Stimulated activated CD4-positive, alpha-beta T cell treated with anti-CD3 and anti-CD28 coated beads, Interleukin-4, amount 100 ng/mL, for 48 hours (primary cell): ENCODE measurements at places on chromosomes 12 and 14.

- no peak for DNase-seq
These were observed 927.1 kb downstream of the VRK1 start for GRCh38 chr14:97724265-97724731.

DNA sequence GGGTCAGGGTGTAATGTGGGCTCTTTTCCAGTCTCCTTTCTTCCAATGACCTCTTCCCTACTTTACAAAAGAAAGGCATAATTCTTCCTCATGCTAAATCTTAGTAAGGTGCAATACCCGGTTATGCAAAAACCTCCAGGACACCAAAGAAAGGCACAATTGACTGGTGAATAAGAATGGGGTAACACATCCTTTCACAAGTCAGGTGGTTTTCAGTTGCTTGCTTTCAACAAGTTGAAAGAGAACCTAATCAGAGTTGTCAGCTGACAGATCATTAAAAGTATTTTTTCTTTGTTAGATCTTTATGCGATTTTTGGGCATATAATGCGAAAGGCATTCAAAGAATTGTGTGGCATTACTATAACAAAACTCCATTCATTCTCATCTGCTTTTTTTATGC lies 1.3 kb upstream of the AEBP2 start:
- DNase-seq, result no peak

DNA sequence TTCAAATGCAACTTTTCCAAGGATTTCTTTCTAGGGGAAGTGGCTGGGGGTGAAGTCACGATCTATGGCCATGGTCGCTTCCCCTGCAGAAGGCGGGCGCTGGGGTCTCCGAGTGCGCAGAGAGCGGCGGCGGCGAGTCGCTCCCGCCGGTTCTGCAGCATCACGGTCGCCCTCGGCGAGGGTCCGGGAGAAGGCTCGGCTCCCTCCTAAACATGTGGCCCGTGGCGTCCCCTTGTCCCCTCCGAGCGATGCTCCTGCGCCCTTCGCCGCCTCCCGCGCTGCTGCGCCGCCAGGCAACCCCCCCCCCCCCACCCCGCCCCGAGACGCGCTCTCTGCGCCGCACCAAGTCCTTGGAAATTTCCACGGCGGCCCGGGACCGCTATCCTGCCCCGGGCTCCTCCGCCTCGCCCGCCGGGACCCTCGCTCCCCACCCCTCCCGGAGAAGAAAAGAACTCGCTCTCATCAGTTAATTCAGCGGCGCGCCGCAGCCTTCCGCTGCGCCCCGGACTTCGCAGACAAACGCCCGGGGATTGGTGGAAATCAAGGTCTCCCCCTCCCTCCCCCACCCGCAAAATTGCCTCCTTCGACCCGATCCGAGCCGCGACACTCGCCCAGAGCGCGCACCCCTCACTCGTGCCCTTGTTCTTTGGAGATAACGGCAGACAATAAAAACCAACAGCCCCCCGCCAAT lies at the start of gene ST8SIA1:
TSS of gene ST8SIA1 (minus strand) at position 298 of the 691 bp plus-strand sequence. CDS start 475 bp downstream, outside the sequence.
- peak; percentile 40 for DNase-seq

DNA sequence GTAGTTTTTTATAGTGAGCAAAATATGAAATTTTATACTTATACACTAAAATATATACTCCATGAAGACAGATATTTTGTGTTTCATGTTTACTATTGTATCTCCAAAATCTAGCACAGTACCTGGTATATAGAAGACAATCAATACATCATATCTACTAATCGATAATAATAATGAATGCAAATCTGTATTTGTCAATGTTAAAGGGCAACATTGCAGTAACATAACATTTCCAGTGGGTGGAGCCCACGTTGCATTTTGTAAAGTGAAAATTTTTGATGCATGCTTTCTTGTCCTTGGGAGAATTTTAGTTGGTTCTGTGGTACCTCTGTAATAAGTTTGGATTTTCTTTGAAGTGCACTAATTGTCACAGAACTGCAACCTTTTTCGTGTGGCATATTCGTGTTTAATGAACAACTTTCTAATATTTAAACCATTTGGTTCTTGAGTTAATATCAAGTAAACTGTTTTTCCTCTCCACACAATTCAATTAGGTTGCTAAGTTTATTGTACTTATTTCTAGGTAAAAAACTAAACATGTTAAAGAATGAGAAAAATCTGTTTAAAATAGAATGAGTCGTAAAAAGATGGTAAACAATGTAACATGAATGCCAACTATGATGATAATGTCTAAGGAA lies 47.4 kb downstream of the AVPR1A start:
- no peak for DNase-seq

DNA sequence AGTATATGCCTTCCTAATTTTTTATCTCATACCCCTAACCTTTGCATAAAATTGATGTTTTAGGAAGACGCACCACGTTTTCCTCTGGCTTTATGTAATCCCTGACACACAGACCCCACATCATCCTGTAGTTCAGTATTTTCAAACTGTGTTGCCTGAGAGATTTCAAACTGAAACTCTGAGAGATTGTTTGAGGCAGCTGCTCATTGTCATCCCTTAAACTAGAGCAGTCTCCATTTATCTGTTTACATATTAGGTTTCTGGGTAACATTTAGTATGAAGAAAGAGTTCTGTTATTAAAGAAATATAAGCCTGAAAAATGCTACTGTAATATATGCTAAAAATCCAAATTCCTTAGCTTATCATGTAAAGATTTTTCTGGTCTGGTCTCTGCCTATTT lies 24.3 kb downstream of the MNAT1 start:
- no peak for DNase-seq

DNA sequence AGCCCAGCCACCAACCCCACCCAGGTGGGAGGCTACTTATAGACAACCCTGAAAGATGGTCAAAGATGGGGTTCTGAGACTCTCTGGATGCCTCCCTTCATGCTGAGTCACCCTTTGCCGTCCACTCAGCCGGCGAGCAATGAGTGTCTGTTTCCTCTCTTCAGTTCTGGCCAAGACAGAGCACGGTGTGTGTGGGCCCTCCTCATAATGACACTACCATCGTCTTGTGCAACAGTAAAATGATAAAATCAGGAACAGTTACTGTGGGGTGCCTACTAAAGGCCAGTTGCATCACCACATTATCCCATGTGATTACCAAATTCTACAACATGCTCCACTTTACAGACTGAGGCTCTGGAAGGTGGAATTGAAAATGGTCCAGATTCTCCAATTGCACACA lies 7.0 kb upstream of the BDKRB1 start:
- no peak for DNase-seq

DNA sequence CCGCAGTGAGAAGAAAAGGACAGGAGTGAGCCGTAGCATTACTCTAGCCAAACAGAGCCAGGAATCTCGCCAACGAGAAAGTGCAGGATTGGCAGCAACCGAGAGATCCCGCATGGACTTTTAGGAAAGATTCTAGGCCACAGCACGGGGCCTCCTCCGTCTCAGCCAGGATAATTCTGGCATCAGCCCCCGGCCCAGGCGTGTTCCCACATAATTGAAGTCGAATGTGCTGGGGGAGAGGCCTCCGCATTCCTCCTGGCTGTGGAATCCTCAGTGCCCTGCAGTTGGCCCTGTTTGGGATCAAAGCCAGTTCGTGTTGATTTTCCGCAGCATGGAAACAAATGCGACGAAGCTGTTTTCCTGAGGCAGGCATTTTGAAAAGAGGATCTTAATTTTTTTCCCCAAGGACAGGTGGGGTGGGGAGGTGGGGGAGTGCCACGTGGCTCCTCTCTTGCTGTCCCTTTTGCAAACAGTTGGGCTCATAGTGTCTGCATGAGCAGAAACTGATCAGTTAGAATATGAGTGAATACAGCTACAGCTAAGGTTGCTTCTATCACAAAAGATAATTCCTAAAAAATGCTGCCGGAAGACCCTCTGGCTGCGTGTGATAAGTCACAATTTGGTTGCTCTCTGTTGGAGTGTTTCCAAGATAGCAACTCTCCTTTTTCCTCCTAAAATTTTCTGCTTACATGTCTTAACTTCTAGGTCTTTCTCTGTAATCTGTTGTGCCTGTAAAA lies 37.3 kb upstream of the ATXN2 start:
- DNase-seq, result no peak

DNA sequence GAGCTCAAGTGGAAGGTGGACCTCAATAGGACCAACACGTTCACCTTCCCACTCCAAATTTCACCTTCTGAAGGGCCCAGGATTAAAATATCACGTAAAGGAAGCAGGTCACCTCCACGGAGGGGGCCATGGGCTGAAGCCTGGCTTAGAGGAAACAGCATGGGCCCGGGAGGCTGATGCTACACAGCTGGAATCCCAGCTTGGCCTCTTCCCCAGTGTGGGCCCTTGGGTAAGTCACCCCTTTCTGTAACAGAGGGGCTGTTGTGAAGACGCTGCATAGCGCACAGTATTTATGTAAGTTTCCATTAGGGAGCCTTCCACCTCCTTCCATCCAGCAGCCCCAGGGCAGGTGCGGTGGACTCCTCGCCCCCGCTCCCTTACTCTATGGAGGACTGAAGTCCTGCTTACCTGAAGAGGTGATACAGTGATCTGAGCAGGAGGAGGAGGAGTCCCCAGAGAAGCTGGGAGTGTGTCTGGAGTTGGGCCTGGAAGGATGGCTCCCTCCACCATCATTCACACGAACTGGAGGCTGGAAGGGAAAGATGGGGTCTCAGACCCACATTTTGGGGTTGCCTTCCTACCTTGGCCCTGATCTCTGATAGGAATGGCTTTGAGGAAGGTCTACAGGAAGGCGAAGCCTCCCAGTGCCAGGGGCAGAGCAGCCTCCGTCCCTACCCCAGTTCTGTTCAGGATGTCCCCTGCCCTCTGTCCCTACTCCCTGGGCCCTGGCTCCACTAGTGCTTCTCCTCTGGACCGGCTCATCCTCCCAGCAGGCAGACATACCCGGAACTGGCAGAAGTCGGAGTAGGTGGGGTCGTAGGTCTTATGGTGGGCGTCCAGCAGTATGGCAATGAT lies 37.2 kb upstream of the HDAC7 start:
- DNase-seq, result no peak

DNA sequence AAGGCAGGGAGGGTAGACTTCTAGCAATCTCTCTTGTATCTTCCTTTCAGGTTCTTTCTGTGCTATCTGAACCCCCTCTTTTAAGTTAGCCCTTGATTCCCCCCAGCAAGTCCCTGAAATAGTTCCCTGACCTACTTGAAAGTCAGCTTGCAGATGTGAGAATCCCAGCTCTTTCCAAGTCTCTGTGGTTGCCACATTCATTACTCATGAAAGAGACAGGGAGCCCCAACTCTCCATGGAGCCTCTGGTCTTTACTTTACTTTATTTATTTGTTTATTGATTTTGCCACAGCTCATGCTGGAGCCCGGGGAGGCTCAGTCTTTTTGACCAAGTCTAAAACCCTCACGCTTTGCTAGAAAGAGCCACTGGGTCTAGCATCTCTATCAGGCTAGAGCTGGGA lies 193.6 kb upstream of the FAR2 start:
- DNase-seq, result no peak

DNA sequence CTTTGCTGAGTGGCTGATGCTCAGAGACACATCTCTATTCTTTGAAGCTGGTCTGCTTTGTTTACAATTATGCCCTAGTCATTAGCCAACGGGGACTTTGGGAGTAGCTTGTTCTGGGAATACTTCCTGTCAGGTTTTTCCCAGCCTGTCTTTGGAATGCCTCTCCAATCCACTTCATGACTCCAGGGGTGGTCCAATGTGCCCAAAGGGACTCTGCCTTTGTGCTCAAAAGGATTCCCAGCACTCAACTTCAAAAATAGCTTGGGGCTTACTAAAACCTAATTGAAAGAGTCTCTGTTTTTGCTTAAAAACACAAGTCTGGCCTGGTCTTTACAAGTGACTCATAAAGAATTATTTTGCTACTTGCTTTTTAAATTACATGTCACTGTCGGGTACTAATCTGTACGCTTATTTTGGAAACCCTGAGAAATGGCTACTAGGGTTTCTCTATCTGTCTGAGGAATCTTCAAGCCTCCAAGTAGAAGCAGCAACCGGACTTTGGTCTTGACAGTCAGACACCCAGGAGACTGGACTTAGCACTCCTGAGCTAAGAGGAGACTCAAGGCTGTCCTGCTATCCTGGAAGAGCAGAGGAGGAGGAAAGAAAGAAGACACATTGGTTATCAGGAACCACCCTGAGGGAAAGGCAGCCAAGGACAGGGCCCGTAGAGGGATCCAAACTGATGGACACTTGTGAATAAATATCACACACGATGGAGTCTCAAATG lies 20.7 kb downstream of the PHLDA1 start:
- no peak for DNase-seq

DNA sequence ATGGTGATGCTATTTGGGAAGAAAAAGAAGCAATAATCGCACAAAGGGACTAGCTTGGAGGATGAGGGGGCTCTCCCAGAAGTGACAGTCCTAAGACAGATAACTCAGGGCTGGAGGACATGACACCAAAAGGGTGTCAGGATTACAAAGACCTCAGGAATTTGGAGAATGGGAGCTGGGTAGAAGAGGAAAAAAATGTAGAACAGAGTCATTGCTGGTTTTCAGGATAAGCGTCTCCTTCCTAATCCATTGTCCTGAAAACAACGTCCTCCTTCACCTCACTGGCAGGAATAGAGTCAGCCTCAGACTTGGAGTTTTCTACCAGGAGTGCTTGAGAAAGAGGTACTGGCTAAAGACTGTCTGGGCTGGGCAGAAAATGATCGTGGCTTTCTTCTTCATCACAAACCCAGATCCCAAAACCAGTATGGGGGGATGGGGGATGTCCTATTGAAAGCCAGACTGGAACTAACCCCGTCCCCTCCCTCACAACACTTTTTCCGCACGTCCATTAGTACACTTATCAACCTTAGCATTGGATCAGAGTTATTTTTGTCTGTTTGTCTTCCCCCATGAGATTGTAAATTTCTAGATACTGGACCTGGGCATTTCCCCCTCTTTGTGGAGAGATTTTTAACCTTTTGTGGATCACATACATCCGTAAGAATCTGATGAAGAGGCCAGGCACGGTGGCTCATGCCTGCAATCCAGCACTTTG lies 14.3 kb downstream of the B4GALNT3 start:
- no peak for DNase-seq

- no peak for DNase-seq
These were observed 137.0 kb downstream of the CRADD start for GRCh38 chr12:93813972-93814821.

- no peak for DNase-seq
These were observed 103.9 kb upstream of the DIO3 start for GRCh38 chr14:101457301-101457935.

DNA sequence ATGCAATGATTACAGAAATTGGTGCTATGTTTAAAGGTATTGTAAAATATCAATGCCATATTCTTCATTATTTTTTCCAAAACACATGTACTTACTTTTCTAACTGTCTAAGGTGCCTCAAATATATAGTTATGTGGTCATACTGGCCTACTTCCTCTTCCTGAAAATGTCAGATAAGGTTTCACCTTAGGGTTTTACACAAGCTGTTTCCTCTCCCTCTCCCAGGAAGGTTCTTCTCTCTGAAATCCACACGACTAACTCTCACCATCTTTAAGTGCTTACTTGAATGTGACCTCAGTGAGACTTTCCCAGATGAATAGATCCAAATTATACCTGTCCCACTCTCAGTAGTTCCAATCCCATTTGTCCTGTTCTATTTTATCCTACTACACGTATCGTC lies 11.6 kb upstream of the CLEC4D start:
- no peak for DNase-seq

GRCh38 chr12:27534060-27534764 lies 10.2 kb downstream of the PPFIBP1 start:
- no peak for DNase-seq
